Calu3 (cell line): ENCODE measurements at places on chromosomes 12 and 14.

- DNase-seq = no peak
These were observed 3.4 kb downstream of the CDK2AP1 start for GRCh38 chr12:123267991-123268843.

GRCh38 chr12:98424726-98425401 lies 90.5 kb upstream of the TMPO start:
- DNase-seq = peak; percentile 83

DNA sequence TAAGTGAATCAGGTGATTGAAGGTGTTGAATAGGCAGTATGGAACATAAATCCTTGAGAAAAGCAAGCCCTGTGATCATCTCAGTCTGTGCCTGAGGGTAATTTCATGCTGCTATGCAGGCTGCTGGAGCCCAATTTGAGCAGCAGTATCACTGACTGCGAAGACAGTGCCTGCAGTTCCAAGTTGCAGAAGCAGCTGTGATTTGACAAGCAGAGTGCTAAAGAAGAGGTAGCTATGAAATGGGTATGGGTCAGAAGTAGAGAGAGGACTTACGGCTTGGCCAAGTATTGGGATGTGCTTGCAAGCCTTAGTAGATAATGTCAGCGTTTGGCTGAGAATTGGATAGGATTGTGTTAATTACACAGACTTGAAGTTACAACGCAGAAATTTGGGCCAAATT lies 22.5 kb downstream of the PIK3C2G start:
- no peak for DNase-seq

DNA sequence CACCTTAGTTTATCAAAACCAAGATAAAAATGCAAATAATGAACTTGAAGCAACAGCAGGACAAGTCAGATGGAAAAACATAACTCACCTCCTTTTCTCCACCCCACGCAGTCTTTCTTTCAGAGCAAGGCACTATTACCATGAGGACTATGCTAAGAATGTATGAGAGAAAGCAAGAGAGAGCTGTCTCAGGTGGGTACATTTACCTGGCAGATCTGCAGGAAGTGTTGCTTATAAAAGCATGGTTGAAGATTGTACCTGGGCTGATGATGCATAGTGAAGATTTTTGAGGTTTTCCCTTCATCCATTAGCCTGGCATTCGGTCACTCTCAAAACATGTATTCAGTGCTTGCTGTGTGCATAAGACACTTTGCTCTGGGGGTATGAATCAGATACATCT lies 68.8 kb upstream of the IFNG-AS1 start:
- DNase-seq = peak; percentile 12
